Thoracic aorta (tissue), 2 donors: ENCODE measurements at places on chromosomes 6 and 20.

- DNase-seq = no peak
Measured at GRCh38 chr6:36985417-36985807, 584 bp downstream of the MTCH1 start.

GRCh38 chr6:162899148-162899547, 171.4 kb downstream of the PACRG start:
- no peak for DNase-seq

GRCh38 chr6:44704240-44705150, 317.0 kb downstream of the CDC5L start:
- DNase-seq = no peak

DNA sequence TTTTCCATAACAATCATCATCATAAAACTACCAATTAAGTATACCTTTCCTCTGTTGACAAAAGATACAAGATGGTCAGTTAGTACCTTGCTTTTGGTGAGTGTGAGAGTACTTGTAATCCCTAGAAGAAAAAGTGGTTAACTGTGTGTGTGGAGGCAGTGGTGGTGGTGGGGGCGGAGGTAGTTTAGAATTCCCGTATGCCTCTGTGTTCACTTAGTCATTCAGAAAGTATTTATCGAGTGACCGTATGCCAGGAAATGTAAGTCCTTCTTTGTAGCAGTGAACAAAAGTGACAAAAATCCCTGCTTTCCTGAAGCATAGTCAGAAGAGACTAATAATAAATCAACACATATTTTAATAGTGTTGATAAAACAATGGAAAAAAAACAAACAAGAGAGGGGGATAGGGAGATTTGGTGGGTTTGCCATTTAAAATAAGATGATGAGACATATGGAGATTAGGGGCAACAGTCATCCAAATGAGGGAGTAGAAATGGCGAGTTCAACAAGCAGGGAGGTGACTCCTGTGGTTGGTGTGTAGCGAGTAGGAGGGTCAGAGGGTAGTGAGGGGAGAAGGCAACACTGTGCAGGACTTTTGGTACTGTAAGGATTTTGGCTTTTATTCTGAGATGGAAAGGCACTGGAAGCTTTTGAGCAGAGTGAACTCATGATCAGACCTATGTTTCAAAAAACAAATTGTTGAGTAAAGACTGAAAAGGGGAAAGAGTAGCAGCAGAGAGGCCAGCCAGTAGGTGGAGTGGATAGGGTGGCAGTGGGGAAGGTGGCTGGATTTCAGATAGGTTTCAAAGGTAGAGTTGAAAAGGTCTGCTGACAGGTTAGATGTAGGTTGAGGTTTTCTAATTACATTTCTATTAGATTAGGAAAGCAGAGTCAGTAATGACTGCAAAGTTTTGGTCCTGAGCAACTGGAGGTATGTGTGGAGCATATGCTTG, 40.3 kb upstream of the SIM1 start:
- peak; percentile 20 for DNase-seq
